Mesothelial cell of epicardium (in vitro differentiated cells): ENCODE measurements at places on chromosomes 5 and 9. TPM values are rescaled to one million over a fixed set of nuclear protein-coding genes. Genes with fewer than 3 reads are reported as not detected.

- DNase-seq = no peak
- no peaks in the 10 kb centered on the region for H3K27me3 ChIP-seq
- no peak overlapping the region for H3K27ac ChIP-seq
- no peaks in the 10 kb centered on the region for H3K36me3 ChIP-seq
- H3K4me3 ChIP-seq = no peak overlapping the region
Measured at GRCh38 chr5:65102976-65103711, 334.4 kb downstream of the CWC27 start.

Gene HTR4
- 0.27 to 0.41 TPM (median 0.33 TPM) in 3 replicates for total RNA-seq

Gene TMEFF1
- 19.6 to 25.5 TPM (median 24.3 TPM) in 3 replicates for total RNA-seq

Gene ANKRD31
- 1.1 to 1.4 TPM (median 1.3 TPM) in 3 replicates for total RNA-seq

Gene CARTPT
- total RNA-seq = not detected in 3 replicates

DNA sequence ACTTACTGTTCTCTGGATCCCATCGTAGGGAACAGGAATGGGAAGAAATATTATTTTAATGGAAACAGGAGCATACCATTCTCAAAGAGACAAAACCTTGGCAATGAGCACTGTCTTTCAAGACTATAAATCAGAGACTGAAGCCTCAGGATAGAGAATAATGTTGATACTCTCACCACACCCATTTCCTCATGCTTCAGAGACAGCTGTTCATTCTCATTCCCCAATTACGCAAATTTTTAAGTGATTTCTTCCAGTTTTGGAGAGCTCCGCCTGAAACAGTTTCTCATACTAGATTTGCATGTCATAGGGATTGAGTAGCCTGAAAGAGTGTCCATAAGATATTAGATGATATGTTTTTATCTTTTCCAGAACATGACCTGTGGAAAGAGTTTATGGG, 290.5 kb upstream of the RASA1 start:
- peaks cover 3% of the 10 kb centered on the region for H3K27me3 ChIP-seq
- no peak for DNase-seq
- H3K4me3 ChIP-seq = no peak overlapping the region
- H3K4me1 ChIP-seq = no peaks in the 10 kb centered on the region

DNA sequence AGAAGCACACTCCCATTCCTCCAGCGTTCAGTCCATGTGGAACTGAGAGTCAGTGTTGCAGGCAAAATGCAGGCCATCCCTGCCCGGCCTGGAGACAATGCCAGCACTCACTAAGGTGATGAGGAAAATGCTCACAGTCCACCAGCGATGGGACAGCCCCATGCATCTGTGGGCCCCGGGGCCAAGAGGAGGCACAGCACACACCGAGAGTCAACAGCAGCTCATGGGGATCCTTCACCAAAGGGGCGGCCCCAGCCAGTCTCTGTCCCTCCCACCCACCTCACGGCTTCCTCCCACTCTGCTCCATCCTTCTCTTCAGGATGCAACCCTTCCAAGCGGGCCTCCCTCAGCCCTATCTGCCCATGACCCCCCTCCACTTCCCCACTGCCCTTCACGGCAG, 6.2 kb downstream of the SEMA4D start:
- H3K27ac ChIP-seq = no peak overlapping the region
- H3K4me3 ChIP-seq = no peak overlapping the region
- no peak for DNase-seq
- H3K27me3 ChIP-seq = peaks cover 7% of the 10 kb centered on the region
- no peaks in the 10 kb centered on the region for H3K36me3 ChIP-seq

Gene HMMR
- 8.7 to 9.8 TPM (median 9.4 TPM) in 3 replicates for total RNA-seq

DNA sequence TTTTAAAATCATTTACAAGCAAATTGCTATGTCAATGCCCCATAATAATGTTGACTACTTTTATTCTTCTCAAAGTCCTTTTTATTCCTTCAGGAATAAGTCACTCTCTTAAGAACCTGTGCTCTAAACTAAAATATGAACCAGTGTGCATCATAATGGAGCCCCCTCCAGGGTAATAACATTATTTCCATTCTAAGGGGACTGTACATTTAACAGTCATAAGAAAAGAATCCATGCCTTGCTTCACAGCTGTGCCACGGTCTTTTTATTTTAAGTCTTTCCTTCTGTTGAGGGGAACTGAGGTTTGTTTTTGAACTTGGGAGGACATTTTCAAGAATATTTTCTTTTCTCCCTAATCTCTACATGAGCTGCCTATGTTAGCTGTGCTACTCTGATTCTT, 297.6 kb downstream of the MAN2A1 start:
- no peak for DNase-seq
- H3K4me1 ChIP-seq = no peaks in the 10 kb centered on the region
- no peak overlapping the region for H3K4me3 ChIP-seq
- no peak overlapping the region for H3K27ac ChIP-seq
- no peaks in the 10 kb centered on the region for H3K36me3 ChIP-seq

- peaks cover 20% of the 10 kb centered on the region for H3K27me3 ChIP-seq
- no peak overlapping the region for H3K4me3 ChIP-seq
Measured at GRCh38 chr5:171714261-171714660, 71.4 kb upstream of the SMIM23 start.
